ENCODE measurements at places on chromosomes 5 and 9.

GRCh38 chr5:2999926-3000325, 248.4 kb upstream of the IRX2 start:
- DNase-seq: no peak

GRCh38 chr9:38112049-38112448, 43.0 kb upstream of the SHB start:
- DNase-seq: no peak

GRCh38 chr5:140633021-140633471, at the start of gene CD14:
Gene CD14, minus strand, starts transcription at chr5:140633175. Its CDS starts 104 bp downstream, at chr5:140633071.
- peak; percentile 13 for DNase-seq

DNA sequence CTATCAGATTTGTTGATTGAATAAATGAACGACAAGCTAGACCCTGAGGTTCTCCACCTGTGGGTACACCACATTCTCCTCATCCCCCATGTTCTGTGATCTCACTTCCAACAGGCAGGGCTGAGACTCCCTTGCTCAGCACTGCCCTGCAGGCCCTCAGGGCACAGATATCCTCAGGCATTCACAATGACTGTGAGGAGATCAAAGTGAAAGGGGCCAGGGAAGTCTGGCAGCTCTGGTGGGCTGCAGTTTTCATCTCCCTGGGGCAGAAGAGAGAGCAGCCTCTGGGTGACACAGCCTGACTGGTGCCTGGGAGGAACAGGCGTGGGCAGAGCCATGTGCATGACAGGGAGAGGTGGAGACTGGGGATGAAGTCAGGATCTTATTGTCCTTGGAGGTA, 142.4 kb upstream of the C9orf72 start:
- no peak for DNase-seq

- no peak for DNase-seq
These were observed 323.4 kb downstream of the NR2F1-AS1 start for GRCh38 chr5:93257616-93258015.

DNA sequence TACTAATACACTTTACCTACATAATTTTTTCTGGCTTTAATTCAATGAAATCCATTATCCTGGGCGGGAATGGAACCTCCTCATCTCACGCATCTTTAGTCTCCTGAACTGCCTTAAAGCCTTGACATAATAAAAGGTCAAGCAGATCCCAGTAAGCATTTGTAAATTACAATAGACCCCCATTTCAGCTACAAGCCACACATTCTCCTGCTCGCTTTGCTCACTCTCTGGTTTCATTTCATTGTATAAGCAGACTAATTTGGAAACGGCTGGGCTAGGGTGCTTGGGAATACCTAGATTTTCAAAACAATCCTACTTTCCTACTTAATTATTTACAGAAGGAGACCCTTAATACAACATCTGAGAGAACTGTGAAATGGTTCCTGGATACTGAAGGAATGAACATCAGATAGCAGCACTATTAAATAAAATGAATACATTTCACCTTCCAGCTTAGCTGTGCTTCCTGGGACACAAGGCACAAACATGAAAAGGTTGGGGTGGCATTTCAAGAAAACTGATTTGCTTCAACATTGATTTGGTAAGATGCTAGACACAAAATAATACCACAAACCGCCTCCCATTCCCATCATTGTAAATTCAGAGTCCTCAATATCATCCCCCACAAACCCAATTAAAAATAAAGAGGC, 1.5 kb downstream of the JAKMIP2 start:
- DNase-seq: no peak

DNA sequence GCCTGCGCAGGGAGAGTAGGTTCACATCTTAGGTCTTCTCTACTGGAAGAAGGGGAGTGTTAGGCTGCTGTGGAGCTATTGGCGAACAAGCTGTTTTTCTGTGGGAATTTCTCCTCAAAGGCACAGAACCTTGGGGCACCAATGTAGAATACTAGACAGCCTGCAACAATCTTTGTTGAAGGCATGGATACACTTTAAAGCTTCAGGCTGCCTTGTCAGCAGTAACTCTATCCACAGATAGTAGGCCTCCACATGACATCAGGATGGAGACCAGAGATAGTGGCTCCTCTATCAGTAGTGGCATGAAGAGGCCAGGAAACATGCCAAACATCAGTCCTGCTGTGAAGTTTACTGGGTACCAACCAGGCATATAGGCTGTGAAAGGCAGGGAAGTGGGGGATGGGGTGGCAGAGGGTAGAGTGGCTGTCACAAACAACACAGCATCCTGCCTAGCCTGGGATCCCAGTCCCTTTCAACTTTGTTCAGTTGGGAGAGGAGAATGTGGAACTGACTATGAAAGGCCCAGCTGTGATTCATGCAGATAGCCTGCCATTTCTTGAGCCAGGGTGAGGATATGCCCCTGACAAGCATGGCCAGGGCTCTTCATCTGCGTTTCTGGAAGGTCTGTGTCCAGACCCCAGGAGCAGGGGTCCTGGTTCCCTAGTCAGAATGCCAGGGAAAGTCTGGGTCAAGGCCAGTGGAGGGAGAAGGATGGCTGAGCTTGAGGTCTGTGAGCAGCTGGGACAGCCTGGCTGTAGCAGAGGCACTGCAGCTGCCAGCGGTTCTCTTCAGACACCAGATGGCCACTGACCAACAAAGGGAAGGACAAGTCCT, 1.0 kb upstream of the HK3 start:
- DNase-seq: no peak

DNA sequence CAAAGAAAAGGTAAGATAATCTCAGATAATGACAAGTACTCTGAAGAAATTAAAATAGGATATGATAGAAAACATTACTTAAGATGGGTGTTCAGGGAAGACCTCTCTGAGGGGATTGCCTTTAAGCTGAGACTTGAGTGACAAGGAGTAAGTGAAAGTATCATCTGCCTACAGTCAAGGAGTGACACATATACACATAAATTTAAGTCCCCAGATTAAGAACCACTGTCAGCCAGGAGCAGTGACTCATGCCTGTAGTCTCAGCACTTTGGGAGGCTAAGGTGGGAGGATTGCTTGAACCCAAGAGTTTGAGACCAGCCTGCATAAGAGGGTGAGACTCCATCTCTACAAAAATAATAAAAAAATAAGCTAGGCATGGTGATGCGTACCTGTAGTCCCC, 19.7 kb upstream of the ANKHD1 start:
- no peak for DNase-seq

DNA sequence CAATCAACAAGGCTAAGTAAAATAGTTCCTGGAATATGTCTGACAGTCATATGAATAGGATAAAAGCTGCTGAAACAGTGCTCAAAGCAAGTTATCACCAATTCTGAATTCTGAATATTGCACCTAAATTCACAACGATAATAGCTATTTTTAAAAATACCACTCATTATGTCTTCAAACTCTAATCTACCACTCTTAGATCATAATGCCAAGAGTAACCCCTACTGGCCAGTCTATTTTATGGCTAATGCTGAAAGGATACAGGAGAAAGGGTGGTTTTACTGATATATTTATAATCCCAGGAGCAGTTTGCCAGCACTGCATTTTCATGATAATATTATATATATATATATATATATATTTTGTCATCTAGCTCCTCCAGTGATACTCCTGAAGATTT, 232.8 kb downstream of the PDE4D start:
- DNase-seq: peak; percentile 7

GRCh38 chr5:115589043-115589442, 13.2 kb downstream of the TICAM2 start:
- DNase-seq: no peak

- DNase-seq: peak; percentile 73
These were observed 752 bp upstream of the ANKH start for GRCh38 chr5:14872070-14872989.

DNA sequence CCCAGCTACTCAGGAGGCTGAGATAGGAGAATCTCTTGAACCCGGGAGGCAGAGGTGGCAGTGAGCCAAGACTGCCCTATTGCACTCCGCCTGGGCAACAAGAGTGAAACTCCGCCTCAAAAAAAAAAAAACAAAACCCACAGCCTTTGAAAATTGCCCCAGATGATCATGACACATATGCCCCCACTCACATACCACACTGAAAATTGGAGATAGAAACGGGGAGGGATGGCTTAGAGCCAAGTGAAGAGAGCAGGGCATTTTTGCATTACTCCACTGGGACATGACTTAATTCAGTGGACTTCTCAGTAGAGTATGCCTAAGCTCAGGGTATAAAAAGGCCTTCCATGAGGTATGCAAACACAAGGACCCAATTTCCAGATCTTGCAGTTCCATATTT, 309.3 kb downstream of the BNC2 start:
- no peak for DNase-seq

GRCh38 chr9:6877671-6878161, 119.9 kb downstream of the KDM4C start:
- DNase-seq: no peak

DNA sequence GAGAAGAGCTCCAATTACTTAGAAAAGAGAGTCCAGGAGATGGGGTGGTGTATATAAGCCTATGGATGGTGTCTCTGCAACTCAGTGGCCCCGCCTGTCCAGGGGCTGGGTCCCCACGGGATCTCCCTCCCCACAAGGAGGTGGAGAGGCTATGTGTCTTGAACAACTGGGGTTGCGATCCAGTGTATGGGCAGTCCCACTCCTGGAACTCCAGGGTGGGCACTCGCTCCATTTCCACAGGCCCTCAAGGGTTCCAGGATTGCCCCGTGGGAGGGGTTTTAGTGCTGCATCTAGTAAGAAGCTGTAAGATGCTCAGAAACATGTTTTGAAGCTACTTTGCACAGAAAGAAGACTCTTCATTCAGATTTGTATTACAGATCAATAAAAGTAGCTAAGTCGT, 558 bp upstream of the SMAD5 start:
- no peak for DNase-seq

- DNase-seq: no peak
These were observed 877 bp downstream of the SH3GLB2 start for GRCh38 chr9:129027224-129027684.

- no peak for DNase-seq
These were observed 18.7 kb downstream of the PCDHGC5 start for GRCh38 chr5:141507387-141508091.

DNA sequence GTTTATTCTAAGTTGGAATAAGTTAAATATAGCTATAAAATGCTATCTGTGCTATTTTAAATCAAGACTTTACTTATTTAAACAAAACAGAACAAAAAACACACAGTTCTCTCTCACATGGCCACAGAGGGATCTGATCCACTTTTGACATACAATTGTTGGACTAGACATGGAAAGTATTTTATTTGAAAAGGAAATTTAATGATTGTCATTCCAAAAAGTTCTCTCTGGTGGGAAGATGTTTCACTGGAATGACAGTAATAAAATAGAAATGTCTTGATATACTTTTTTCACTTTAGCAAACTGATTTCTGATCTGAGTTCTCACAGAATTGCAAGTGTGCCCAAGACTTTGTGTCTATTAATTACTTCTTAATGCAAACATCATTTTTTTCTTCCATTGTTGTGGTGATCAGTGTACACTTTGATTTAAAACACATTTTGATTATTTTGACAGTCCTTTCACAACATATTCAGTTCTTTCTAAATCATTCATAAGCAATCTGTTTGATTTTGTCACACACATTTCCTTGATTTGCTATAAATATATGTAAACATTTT, 30.1 kb upstream of the MINAR2 start:
- DNase-seq: no peak

DNA sequence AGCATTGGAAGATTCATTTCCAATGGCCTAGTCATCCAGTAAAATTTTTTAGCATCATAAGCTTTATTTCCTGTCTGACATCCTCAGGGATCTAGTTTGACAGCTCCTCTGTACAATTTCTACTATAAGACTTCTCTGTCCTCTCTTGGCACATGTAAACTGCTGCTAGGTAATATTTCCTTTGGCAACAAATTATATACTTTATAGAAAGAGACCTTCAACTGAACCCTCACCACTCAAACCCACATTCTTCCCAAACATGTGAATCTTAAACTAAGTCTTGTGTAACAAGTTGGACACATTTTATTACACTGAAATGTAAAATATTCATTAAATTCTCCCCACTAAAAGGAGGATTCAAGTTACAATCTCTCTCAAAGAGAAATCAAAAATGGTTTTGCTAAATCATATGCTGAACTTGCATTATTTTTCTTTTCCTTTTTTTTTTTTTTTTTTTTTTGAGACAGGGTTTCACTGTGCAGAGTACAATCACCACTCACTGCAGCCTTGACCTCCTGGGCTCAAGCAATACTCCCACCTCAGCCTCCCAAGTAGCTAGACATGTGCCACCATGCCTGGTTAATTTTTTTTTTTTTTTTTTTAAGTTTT, 36.9 kb downstream of the SCAI start:
- DNase-seq: no peak

- no peak for DNase-seq
These were observed 159.4 kb downstream of the PPP2R2B start for GRCh38 chr5:146719179-146719578.

DNA sequence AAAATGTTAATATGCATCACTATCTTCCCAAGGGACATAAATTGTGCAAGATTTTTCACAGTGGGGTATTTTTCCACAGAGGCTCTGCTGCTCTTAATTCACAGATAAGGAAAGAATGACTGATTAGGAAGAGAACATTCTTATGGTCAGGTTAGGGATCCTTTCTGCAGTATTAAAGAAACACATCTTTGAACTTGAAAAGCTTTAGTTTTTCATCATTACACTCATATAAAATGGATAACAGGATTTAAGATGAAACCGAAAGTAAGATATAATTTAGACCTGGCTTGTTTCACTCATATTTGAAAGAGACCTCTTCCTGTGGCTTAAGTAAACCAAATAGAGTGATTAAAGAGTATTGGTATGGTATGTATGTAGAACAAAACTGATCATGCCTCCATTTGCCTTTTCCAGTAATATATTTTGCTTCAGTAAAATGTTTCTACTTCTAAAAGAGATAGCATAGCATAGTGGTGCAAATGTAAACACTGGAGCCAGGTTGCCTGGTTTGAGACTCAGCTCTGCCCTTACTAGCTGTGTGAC, 160.0 kb downstream of the PRR16 start:
- no peak for DNase-seq

GRCh38 chr5:28743025-28743715, 1704.8 kb upstream of the CDH9 start:
- no peak for DNase-seq

- DNase-seq: peak; percentile 89
These were observed 35.8 kb upstream of the LCP2 start for GRCh38 chr5:170333161-170333910.

- no peak for DNase-seq
These were observed 61.1 kb downstream of the OXCT1 start for GRCh38 chr5:41809128-41809527.

DNA sequence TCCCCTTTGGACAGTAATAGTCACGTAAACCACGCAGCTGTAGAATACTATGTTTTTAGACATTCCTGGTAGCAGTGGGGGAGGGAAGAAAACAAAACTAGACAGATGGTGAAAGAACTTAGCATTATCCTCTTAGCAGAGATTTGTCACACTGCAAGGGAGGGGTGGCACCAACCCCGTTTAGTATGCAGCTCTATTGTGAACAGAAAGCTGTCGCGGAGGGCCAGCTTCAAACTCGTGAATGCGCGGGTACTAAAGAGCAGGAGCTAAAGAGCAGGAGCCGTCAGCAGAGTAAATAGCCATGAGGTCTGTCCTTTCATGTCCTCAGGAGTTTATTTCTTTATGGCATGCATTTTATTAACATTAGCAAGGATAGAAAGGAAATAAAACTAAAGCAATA, 141.9 kb upstream of the SLC12A2 start:
- no peak for DNase-seq
